Activated CD8-positive, alpha-beta memory T cell treated with anti-CD3 and anti-CD28 coated beads for 1 hour (primary cell): ENCODE measurements at places on chromosomes 5 and 9.

GRCh38 chr5:136006164-136006563, 22.6 kb upstream of the TGFBI start:
- no peak for DNase-seq

GRCh38 chr5:126414874-126415502, 8.2 kb upstream of the GRAMD2B start:
- no peak for DNase-seq

DNA sequence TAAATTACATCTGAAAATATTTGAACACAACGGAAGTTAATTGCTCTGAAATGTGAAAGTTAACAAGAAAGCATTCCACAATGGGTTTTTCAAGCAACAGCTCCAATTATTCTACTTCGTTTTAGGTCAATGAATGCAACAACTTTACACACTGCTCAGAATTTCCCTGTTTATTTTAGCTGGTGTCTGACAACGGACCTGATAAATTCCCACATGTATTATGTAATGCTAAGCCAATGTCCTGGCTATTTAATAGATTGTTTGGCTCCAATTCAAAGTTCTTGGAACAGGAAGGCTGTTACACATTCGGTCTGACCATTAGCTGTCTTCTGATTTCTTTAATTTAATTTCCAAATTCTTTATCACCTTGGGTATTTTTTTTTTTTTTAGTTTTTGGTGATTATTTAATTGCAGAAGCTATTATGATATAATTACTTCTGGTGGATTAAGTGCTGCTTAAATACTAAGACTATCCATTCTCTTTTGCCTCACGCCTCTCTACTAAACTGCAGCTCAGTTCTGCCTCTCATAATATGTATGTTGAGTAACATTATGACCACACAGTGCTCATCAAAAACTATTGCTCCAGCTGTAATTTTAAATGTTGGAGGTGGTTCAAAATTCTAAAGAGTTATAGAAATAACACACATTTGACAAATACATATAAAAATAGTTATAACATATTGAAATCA, 57.9 kb downstream of the MEF2C start:
- no peak for DNase-seq

DNA sequence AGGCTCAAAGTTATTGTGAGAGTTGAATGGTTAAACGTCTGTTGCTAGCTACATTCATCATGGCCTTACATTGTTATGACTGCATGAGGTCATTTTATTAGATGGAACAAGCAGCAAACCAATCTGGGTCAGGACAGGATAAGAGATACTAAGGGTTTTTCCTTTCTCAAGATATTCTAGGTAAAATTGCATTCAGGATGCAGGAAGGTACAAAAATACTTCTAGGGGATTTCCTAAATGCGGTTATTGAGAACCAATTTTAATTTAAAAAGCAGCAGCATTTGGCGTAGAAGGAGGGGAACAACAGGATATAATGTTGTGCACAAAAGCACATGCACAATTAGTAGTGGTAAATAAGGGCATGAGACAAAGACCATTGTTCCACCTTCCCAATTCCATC, 39.2 kb upstream of the LURAP1L start:
- no peak for DNase-seq
